Posterior cingulate gyrus (tissue), 11 donors: ENCODE measurements at places on chromosomes 6 and 20.

- DNase-seq: no peak
Measured at GRCh38 chr6:37816599-37817375, 2.7 kb upstream of the ZFAND3 start.

GRCh38 chr6:27312146-27312949, at the start of gene POM121L2:
Gene POM121L2, minus strand, starts transcription at chr6:27312273. Its CDS starts 103 bp downstream, at chr6:27312170.
- no peak for DNase-seq

GRCh38 chr6:30150671-30151395, 10.2 kb downstream of the TRIM10 start:
- no peak for DNase-seq

DNA sequence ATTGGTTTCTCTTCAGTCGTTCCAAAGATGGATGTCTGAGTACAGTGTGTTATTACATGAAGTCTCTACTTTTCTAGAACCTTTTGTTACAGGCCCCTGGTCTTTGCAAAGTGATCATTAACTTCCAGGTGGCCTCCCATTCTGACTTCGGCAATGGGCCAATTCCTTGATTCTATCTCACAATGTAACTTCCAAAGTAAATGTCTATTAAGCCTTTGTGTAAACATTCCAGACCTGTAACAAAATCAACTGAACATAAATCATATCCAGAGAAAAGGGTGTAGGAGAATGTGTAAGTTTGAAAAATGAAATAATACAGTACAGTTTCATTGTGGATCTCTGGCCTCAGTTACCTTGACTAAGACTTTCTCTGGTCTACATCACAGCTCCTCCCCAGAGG, 187.8 kb upstream of the JAG1 start:
- DNase-seq: no peak

DNA sequence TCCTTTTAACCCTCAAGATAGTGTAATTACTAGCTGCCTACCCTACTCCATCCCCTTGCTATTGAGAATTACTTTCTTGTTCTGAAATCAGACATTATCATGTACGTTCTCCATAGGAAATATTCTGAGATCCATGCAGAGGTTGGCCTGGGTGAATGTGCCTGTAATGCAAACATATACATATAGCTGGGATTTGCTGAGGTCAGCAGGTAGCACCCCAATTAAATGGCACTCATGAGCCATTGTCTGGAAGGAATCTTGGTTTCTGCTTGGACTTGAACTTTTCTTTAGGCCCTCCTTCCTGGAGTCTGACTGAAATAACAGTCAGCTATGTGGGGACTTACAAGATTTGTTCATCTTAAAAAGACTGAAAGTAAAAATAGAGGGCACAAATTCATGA, 3.7 kb downstream of the HLA-DQB2 start:
- no peak for DNase-seq

DNA sequence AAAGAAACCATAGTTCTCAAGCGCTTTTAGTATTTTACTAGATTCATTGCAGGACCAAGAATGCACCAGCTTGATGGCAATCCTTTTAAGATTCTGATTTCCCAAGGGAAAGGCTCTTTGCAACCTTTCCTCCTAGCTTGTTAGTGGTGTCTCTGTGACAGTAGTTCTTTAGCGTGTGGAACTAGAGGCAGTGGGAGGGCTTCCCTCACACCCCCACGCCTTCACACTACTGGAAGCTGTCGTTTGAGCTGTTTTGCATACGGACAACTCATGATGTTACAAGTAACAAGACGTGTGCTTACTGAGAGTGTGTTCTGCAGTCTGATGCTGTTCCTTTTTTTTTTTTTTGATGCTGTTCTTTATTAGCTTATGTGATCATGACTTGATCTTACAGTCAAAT, 34.1 kb downstream of the EYA4 start:
- no peak for DNase-seq

DNA sequence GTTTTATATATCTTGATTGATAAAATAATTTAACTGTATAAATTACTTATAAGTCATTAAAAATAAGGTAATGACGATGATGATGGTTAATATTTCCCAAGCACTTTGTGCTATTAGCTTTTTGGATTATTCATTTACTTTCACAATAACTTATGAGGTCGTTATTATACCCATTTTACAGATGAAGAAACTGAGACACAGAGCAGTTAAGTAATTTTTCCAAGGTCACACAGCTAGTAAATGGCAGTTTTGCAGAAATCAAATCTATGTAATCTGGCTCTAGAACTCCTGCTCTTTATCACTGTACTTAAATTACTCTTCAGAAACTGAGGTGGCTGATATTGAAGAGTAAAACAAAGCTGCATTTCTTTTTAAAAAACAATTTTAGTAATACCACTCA, 18.2 kb downstream of the NOL7 start:
- no peak for DNase-seq
